Brain (organoid and tissue), 16 donors: ENCODE measurements at places on chromosomes 11 and 22. TPM values are rescaled to one million over a fixed set of nuclear protein-coding genes. Genes with fewer than 3 reads are reported as not detected.

OR6T1 gene
- not detected for polyA plus RNA-seq

MPEG1 gene
- 2.3 TPM for polyA plus RNA-seq

NCAM1 gene
- polyA plus RNA-seq: 295 TPM

DNA sequence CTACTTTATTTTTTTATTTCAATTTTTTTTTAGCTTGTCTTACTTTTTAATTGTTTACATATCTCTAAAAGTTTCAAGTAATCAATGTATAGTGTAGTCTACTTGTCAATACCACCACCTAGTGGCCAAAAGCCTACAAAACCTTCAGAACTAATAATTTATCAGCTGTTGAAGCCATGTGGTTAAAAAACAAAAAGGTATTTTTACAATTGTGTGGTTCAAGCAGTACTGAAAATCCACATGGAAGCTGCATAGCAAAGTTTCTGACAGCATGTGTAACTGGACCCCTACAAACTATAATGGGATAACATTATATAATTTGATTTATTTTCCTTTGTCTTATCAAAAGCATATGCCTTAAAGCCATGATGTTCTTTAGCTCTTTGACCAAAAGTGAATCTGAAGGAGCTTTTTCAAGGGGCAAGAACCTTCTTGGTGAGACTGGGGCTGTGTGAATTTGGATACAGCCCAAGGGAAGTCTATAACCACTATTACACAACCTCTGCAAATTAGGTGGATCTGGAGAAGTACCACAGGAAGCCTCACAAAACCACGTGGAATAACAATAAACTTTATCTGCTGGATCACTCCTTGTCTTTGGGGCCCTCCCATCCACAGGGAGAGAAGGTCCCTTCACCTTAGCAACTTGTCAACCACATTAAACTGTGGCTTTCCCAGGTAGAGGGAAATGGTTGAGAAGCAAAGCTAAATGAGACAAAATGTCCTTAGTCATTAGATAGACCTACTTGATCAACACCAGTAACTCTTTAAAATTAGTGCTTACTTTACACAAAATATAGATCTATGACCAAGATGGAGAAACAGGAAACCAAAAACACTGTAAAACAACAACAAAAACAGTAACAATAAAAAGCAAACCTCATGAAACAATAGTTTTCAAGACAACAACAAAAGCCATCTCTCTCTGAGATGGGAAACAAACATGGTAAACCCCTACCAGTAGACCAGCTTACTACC is 9.9 kb downstream of the NARS2 start:
- DNase-seq: peak; percentile 88

- DNase-seq: no peak
These were observed 82.1 kb downstream of the FBLN1 start for GRCh38 chr22:45584621-45585436.

- DNase-seq: no peak
These were observed 13.1 kb upstream of the E2F8 start for GRCh38 chr11:19253817-19254216.

DNA sequence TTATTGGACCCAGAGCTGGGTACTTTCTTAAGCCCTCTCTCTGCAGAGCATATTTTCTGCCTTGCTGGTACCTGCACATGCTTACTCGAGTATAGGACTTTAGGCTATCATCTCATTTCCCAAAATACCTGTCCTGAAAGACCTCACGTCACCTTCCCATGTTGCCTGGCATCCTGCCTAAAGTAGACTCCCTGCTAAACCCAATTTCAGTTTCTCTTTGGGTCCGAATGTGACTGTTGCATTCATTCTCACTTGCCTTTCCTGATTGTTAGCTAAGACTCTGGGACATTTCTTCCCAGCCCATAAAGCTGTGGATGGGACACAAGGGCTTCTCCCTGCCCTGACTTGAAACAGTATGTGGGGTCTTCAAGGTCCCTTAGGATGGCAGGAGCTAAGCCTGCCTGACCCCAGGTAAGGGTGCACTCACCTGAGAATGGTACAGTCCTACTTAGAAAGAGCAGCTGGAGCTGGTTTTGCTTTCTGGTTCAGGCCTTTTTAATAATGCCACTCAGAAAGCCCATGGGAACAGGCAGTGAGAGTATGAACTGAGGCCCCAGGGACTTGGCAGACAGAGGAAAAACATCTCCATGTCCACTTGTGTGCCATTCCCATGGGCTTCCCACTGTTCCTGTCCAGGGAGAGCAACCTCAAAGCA is 12.9 kb downstream of the OR51E2 start:
- no peak for DNase-seq
